ENCODE measurements at places on chromosomes 5 and 9. TPM values are rescaled to one million over a fixed set of nuclear protein-coding genes. Genes with fewer than 3 reads are reported as not detected.

DNA sequence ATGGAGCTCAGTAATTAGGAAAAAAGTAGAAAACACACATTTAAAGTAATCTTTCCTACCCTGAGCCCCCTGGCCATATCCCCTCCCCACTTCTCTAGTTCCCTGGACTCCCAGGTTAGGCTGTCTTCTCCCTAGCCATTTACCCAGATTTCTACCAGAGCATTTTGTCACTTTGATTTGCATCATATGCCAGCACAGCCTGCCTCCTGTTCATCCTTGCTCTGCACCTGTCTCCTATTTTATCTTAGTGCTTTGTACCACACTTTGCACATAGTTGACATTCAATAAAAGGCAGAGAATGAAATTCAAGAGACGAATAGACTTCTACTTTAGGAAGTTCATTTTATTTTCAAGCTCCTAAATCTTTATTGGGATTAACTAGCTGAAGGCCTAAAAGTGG is 344.5 kb downstream of the EBF1 start:
- peaks cover 24% of the 10 kb centered on the region for H3K4me1 ChIP-seq
- no peak overlapping the region for H3K4me3 ChIP-seq
- DNase-seq: no peak
- H3K27ac ChIP-seq: peak overlapping the region; percentile 48
- no peaks in the 10 kb centered on the region for H3K27me3 ChIP-seq

- peaks cover 4% of the 10 kb centered on the region for H3K36me3 ChIP-seq
- DNase-seq: no peak
- H3K4me1 ChIP-seq: peaks cover 17% of the 10 kb centered on the region
- H3K27me3 ChIP-seq: no peaks in the 10 kb centered on the region
- no peak overlapping the region for H3K4me3 ChIP-seq
- H3K27ac ChIP-seq: peak overlapping the region; percentile 62
Measured at GRCh38 chr5:34684980-34685352, 28.8 kb downstream of the RAI14 start.

The SLC27A6 gene
- polyA plus RNA-seq: 0.08 TPM

- no peak overlapping the region for H3K4me3 ChIP-seq
- H3K27ac ChIP-seq: no peak overlapping the region
- DNase-seq: no peak
- H3K4me1 ChIP-seq: no peaks in the 10 kb centered on the region
Measured at GRCh38 chr5:51961154-51961562, 577.9 kb downstream of the ISL1 start.

DNA sequence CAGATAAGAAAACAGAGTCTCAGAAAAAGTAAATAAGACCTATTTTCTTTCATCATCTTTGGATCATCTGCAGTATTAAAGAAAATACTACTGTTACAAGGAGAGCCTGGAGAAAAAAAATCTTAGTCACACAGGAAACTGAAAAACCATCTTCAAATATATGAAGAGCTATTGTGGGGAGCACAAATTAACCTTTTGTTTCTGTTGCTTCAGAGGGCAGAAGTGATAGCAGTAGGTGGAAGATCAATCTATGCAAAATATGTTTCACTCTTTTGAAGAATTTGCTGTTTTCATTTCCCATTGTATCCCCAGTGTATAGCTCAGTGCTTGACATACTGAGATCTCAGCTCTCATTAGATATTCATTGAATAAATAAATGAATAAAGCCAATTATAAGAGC is 13.1 kb upstream of the CEMIP2 start:
- H3K27ac ChIP-seq: no peak overlapping the region
- no peaks in the 10 kb centered on the region for H3K36me3 ChIP-seq
- H3K27me3 ChIP-seq: no peaks in the 10 kb centered on the region
- DNase-seq: no peak
- no peak overlapping the region for H3K4me3 ChIP-seq

- H3K36me3 ChIP-seq: no peaks in the 10 kb centered on the region
- DNase-seq: peak; percentile 86
- H3K4me3 ChIP-seq: no peak overlapping the region
- H3K4me1 ChIP-seq: no peaks in the 10 kb centered on the region
- no peaks in the 10 kb centered on the region for H3K27me3 ChIP-seq
Measured at GRCh38 chr9:83070261-83070660, 7.3 kb upstream of the RASEF start.

DNA sequence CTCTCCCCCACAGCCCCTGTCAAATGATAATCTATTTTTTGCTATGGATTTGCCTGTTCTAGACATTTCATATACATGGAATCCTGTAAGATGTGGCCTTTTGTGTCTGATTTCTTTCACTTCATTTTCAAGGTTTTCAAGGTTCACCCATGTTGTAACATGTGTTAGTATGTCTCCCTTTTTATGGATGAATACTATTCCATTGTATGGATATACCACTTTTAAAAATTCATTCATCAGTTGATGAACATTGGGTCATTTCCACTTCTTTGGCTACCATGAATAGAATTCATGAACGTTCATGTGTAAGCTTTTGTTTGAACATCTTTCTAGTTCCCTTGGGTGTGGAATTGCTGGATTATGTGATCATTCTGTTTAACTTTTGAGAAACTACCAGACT is 94.7 kb upstream of the ZNF366 start:
- H3K27me3 ChIP-seq: no peaks in the 10 kb centered on the region
- no peaks in the 10 kb centered on the region for H3K36me3 ChIP-seq
- DNase-seq: no peak

The EPB41L4B gene
- polyA plus RNA-seq: 1.7 TPM

DNA sequence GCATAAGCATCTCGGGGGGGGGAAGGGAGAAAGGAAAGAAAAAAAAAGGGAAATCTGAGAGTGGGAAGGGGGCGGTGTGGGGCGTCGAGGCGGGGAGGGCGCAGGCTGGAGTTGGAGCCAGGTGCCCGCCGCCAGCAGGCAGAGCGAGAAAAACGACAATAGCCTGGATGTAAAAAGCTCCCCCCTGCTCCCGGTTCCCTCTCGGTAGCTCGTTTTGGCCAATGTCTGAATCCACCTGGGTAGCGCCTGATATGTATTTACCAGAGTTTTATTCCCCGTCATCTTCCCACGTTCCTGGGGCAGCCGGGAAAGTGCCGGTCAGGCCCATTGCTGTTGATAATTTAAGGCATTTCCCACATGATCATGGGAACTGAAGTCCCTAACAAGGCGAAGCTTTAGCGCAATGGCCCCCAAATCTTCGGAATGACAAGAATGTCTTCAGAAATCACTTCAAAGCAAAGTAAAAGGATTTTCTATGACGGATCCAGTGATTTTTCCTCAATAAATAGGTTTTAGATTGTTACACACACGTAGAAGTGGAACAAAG is 3.0 kb upstream of the OTP start:
- no peak for DNase-seq
- no peak overlapping the region for H3K4me3 ChIP-seq
- H3K27ac ChIP-seq: no peak overlapping the region
- peaks cover 87% of the 10 kb centered on the region for H3K27me3 ChIP-seq
- no peaks in the 10 kb centered on the region for H3K36me3 ChIP-seq
- H3K4me1 ChIP-seq: no peaks in the 10 kb centered on the region
